Peyer's patch (tissue), 4 donors: ENCODE measurements at places on chromosomes 6 and 20.

DNA sequence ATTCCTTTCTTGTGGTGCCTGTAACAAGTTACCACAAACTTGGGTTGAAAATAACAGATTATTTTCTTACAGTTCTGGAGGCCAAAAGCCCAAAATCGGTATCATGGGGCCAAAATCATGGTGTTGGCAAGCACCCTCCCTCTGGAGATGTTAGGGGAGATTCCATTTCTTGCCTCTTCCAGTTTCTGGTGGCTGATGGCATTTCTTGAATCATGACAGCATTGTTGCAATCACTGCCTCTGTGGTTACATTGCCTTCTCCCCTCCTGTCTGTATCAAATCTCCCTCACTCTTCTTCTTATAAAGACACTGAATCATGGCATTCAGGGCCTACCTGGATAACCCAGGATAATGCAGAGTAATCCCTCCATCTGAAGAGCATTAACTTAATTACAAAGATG lies 17.9 kb upstream of the TENT5A start:
- no peak for DNase-seq

DNA sequence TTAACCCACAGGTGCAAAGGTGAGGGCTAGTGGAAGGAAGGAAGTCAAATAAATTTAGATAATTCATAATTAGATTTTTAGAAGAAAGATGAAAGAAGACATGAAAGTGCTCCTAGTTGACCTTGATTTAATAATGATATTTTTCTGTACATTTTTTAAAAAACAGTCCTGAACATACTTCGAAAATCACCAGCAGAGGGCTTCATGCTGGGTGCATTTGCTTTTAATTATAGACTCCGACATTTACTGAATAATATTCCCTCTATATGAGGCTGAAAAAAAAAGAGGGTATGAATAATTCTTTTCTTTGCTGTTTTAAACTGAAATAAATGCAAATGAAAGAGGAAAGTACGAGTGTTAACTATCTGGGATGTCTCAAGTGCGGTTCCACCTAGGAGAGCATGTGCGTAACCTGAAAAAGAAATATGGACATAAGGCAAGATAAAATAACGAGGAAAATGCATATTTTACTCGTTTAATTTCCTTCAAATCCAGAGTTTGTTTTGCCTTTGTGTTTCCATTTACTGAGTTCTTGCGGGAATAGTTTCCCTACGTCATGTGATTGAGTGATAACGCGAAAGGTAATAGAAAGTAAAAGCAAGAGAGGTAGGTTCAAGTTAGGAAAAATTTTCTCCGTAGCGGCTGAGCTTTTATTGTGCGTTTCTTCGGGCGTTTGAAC lies 3.1 kb upstream of the TFAP2B start:
- DNase-seq = no peak

GRCh38 chr20:478949-479429 lies 16.7 kb upstream of the TBC1D20 start:
- no peak for DNase-seq

DNA sequence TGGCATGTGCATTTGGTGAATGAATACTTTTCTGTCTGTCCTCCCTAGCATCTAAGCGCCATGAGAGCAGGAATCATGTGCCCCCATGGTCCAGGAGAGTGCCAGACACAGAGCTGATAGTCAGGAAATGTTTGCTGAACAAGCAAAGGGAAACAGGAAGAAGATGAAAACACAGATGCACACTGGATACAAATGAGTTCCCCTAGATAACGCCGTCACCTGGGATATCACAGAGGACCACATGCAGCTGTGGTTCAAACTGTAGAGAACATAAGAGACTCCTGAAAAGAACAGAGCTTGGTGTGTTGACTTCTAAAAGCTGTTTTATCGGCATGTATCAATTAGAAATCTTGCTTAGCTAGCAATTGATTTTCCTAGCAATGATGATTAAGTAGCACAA lies 293.7 kb downstream of the BTBD3 start:
- DNase-seq = no peak

GRCh38 chr20:33570743-33571142 lies 80.8 kb downstream of the CBFA2T2 start:
- DNase-seq = no peak

GRCh38 chr20:47531458-47531857 lies 29.8 kb downstream of the NCOA3 start:
- DNase-seq = no peak

- DNase-seq = no peak
Observed at GRCh38 chr20:50494428-50494827, 15.8 kb upstream of the PTPN1 start.

- no peak for DNase-seq
Observed at GRCh38 chr6:145278163-145278807, 457.0 kb downstream of the EPM2A start.

- peak; percentile 70 for DNase-seq
Observed at GRCh38 chr6:130019326-130020072, 1.1 kb downstream of the L3MBTL3 start.
